D721Med (cell line): ENCODE measurements at places on chromosomes 5 and 9.

GRCh38 chr9:82454509-82455190 is 466.1 kb downstream of the SPATA31D1 start:
- no peak for DNase-seq

GRCh38 chr5:89016741-89017303 is 133.8 kb upstream of the MEF2C start:
- no peak for DNase-seq

DNA sequence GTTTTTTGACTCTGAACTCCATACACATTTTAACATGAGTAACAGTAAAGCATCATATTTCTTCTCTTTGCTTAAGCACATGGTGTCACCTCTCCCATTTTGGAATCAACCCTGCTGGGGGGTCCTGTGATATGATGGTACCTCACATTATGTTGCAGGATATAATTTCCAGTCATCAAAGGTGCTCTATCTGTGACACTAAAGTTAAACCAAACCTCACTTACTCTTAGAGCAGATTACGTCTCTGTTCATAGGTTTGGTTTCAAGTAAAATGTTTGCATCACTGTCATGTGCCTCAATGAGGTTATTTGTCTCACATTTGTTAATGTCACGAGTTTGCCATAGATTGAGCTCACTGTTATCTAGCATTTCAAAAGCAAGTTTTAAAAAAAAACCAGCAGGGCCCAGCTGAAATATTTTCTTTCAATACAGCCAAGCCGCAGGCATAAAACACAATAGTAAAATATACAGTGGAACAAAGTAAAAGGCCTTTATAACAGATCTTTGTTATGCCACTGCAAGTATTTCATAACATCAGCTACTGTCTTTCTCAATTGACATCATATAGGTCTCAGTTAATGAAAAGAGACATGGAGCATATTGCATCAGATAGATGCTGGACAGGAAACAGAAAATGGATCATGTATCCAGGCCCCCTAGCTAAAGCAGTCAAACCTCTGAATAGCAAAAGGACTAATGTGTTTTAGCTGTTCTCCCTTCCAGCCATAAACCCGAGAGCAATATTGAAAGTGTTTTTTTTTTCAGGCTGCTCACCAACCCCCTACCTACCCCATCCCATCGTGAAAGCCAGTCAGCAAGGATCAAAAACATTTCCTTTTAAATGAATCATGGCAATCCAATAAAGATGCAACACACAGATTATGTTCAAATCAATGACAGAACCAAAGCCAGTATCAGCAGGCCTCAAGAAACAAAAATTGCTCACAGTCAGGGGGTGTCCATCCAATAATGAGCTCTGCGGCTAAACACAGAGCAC is 182.1 kb upstream of the ITGA1 start:
- DNase-seq, result no peak

GRCh38 chr9:132946211-132946610 is 1.8 kb upstream of the TSC1 start:
- DNase-seq, result no peak

GRCh38 chr5:1983919-1984695 is 101.4 kb upstream of the IRX4 start:
- no peak for DNase-seq

GRCh38 chr9:99425923-99426842 is 204.1 kb downstream of the SEC61B start:
- DNase-seq, result no peak

DNA sequence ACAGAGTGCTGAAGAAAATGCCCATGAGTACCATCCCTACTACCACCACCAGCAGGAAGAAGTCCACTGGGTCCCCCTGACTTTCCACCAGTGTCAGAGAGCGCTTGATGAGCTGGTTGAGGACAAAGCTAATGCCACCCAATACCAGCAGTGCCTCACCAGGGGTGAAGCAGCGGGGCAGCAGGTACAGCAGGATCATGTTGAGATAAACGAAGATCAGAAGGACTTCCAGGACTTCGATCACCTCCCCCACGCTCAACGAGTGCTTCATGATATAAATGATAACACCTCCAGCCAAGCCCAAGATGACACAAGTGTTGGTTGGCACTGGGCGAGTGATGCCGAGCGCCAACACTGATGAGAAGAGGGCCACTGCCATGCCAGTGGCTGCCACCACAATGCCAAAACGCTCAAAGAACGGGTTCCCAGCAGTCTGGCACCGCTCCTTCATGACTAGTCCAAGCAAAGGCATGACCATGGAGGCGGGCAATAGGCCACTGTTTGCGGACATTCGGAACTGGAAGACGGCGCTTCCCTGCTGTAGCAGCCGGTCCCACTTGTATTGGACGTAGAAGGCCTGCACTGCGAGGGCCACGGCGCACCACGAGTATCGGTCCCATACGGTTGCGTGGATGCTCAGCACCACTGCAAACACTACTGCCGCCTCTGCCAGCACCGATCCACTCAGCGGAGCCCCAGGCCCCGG is 679 bp downstream of the DOLK start:
- DNase-seq, result no peak

DNA sequence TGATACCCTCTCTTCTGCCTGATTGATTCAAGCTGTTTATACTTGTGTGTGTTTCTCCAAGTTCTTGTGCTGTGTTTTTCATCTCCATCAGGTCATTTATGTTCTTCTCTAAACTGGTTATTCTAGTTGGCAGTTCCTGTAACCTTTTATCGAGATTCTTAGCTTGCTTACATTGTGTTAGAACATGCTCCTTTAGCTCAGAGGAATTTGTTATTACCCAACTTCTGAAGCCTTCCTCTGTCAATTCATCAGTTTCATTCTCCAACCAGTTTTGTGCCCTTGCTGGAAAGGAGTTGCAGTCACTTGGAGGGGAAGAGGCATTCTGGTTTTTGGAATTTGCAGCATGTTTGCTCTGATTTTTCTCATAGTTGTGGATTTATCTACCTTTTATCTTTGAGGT is 126.2 kb upstream of the FTMT start:
- DNase-seq, result no peak

DNA sequence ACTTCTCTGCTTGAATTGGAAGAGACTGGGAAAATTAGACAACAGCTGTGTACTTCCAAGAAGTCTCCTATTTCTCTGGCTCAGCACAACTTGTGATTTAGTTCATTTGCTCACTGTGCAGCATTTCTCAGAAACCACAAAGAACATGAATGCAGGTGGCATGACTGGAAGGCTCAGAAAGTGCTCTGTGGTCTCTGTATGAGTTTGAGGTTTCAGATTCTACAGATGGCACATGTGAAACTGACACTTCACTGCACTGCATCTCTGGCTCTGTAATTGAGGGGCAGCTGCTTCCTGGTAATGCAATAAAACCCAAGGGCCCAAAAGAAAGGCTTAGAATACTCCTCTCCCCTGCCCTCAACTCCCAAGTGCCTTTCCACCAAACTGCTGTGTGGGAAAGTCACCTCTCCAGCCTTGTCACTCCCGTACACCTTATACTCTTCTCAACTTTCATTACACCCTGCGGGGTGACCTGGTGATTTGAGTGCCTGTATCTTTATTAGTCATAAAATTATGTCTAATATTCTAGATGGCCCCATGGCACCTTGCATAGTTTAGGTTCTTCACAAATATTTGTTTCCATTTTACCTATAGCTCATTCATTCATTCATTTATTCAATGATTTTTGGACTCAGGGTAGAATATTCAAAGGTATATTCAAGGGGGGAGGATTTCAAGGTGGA is 82.5 kb downstream of the ESM1 start:
- no peak for DNase-seq

GRCh38 chr5:38994324-38994927 is 79.8 kb downstream of the RICTOR start:
- no peak for DNase-seq

DNA sequence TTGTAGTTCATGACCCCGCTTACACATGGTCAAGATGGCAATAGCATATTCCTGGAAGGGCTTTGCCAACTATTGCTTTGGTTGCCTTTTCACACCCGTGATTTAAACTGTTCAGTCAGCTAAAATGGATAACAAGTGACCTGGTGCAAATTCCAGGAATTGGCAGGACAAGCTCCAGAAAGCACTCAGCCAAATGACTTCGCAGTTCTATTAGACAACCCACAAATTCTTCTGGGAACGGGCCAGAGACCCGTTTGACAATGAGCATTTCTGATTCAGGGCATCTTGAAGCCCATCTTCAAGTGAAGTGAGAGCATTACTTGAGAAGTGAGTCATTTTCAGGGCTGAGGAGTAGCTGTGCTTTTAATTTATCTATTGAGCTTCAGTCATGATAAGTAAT is 165.0 kb downstream of the DROSHA start:
- no peak for DNase-seq

DNA sequence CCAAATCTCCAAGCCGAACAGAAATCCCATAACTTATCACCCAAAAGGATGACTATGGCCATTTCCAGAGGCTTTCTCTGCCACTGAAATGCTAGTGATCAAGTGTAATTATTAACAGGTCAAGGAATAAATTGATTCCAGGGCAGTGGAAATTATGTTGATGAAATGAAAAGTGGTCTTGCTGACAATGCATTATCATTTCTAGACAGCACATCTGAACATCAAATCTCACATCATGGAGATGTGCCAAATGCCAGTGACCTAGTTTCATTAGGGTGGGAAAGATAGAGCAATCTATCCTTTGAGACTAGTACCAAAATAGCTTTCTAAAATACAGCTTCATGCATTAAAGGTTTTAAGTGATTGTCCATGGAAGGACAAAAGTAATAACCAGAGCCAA is 86.1 kb downstream of the AUH start:
- no peak for DNase-seq

GRCh38 chr9:27344776-27345175 is 47.8 kb upstream of the EQTN start:
- DNase-seq, result no peak

GRCh38 chr9:127788337-127789011 is 2.6 kb downstream of the CDK9 start:
- no peak for DNase-seq

- DNase-seq, result peak; percentile 62
These were observed 55.6 kb downstream of the ARHGEF37 start for GRCh38 chr5:149636861-149637246.

DNA sequence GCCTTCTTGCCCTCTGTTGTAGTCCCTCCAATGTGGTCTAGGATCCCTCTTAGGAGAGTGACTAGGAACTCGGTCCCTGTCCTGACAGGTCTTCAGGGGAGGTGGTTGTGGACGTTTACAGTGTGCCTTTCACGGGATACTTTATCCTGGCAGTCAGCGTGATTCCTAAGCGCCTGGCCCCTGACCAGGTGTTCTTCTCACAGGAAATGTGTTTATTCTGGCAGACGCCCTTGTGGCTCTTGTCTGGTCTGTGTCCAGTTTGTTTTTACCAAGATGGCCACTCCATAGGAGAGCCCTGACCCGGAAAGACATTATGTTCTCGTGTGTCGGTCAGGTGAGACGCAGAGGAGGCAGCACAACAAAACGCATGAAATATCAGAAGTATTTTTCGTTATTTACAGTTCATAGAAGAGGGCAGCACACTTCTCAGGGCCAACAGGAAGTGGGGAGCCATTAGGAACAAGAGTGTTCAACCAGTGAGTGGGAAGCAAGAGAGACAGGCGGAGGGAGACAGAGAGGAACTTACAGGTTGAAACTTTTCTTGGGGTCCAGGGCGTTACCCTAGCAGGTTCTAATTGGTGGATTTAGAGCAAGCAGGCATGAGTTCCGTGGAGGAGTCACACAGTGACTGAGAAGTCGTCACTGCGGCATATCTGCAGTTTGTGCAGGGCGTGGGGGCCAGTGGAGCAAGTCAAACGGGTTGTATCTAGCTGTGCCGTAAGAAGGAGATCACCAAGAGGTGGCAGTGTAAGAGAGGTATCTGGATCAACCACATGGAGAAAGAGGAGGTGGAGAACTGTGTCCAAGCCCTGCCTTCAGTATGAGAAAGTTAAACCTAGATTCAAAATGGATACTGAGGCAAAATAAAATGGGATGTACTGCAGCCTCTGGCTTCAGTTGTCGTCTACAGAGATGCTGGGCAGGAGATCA is 412.9 kb downstream of the ZSWIM6 start:
- no peak for DNase-seq

GRCh38 chr9:73344060-73344459 is 192.4 kb downstream of the ANXA1 start:
- no peak for DNase-seq

GRCh38 chr5:135399794-135400542 is 937 bp upstream of the MACROH2A1 start:
- DNase-seq, result no peak

DNA sequence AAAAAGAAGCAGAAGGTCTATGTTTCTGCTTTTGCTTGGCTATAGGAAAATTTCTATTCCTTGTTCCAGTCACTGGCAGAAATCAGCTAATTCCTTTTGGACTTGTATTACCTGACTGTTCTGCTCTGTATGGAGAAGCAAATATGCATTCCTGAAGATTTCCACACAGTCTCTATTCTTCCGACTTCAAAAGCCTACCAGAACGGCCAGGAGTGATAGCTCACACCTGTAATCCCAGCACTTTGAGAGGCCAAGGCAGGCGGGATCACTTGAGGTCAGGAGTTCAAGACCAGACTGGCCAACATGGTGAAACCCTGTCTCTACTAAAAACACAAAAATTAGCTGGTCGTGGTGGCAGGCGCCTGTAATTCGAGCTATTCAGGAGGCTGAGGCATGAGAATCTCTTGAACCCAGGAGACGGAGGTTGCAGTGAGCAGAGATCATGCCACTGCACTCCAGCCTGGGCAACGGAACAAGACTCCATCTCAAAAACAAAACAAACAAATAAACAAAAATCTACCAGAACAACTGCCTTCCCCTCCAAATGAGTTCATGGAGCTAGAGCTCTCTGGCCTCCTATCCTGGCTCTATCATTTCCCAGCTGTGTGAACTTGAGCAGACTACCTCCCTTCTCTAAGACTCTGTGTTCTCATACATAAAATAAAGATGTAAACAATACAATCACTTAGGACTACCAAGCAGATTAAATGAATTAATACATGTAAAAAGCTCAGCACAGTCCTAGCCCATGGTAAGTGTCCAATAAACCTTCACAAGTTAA is 17.0 kb downstream of the MYO10 start:
- no peak for DNase-seq
